MV-4-11 (cell line): ENCODE measurements at places on chromosomes 13 and 19.

DNA sequence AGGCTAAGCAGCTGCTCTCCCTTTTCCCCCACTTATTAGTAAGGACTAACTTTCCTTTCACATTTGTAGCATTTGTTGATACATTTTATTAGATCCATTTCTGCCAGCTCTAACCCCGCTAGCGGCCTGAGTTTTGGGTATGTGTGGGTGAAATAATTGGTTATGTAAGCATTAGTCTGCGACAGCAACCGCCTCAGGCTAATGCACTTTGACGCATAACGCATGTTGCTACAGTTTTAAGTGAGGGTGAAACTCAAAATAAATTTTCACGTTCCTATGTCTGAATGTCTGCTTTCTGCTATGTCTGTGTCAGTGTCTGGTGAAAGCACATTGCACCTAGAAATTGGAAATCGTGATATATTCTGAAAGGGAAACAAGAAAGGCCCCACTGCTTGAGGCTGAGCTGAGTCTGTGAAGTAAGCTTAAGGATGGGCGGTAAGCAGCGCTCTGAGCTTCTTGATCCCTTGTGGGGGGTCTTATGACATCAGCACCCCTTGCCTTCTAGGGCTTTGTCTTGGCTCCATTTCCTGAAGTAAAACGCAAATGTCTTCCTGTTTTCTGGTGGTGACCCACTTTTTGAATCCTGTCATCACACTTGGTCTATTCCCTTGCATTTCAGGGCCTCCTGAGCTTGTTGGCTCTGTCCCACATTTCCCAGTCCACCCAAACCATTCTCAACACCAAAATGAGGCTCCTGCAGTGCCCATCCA, 648.3 kb upstream of the ARGLU1 start:
- DNase-seq: no peak

- DNase-seq: no peak
Measured at GRCh38 chr19:49414256-49414655, 9.0 kb downstream of the PTH2 start.

DNA sequence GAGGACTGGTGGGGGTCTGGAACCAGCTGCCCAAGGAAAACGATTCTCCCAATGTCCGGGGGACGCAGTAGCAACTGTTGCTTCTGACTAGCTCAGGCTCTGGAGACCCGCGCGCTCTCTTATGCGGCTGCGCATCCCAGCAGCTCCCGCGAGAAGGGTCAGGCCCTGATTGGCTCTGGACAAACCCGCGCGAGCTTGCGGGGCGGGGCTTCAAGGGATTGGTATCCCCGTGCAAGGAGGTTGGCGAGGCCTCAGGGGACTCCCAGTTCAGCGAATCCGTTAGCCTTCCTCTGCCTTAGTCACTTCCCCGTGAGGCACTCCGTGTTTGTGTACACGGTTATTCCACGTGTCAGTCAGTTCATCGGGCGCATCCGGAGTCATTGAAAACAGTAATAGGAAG, 20.2 kb downstream of the SIGLECL1 start:
- no peak for DNase-seq

DNA sequence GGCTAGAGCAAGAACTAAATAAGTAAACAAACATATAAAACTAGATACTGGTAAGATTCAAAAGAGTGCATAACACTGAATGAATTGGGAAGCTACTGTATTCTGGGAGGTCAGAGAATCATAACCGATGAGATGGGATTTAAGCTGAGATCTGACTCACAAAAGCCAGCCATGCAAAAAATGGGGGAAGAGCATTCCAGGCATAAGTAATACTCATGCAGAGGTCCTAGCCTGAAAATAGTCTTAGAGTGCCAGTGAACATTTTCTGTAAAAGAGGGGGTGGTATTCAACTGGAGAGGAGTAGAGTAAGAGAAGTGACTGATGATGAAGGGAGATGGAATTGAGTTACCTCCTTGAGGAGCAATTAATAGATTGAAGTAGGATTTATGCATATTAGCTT, 872.0 kb upstream of the GPC6 start:
- no peak for DNase-seq

DNA sequence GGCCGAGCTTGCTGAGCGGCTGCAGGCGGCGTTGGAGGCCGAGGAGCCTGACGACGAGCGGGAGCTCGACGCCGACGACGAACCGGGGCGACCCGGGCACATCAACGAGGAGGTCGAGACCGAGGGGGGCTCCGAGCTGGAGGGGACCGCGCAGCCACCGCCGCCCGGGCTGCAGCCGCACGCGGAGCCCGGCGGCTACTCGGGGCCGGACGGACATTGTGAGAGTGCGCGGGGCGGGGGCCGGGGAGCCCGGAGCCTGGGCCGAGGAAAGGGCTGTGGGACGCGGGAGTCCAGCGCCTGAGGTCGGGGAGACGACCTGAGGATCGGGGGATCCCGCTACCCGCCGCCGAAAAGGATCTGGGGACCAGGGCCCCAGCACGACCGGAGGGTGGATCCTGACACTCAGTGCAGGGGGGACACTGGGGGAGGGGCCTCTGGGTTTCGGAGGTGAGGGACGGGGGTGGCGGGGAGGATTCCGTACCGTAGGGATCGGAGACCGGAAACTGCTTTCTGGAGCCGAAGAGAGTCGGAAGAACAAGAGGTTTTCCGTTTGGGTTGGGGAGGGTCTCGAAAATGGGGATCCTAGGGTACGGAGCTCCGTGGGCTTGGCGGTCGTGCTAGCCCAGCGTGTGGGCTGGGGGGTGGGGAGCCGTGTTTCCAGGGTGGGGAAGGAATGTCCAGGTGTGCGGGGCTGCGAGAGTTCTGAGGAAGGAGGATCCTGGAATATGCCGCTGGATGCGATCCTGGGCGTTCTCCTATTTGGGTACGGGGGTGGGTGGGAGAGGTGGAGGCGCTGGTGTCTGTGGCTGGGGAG, 616 bp downstream of the HNRNPUL1 start:
- peak; percentile 24 for DNase-seq

GRCh38 chr13:30985637-30986205, 53.3 kb downstream of the TEX26 start:
- DNase-seq: no peak

- DNase-seq: no peak
Measured at GRCh38 chr19:50974702-50975556, 5.5 kb upstream of the KLK6 start.

DNA sequence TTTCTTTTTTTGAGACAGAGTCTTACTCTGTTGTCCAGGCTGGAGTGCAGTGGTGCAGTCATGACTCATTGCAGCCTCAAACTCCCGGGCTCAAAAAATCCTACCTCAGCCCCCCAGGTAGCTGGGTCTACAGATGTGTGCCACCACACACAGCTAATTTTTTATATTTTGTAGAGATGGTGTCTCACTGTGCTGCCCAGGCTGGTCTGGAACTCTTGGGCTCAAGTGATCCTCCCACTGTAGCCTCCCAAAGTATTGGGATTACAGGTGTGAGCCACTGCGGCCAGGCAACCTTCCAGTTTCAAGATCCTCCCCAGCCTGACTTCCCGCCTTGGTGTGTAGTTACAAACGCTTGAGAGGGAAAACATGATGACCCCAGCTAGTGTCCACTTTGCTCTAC, 22.2 kb downstream of the CNFN start:
- DNase-seq: no peak

DNA sequence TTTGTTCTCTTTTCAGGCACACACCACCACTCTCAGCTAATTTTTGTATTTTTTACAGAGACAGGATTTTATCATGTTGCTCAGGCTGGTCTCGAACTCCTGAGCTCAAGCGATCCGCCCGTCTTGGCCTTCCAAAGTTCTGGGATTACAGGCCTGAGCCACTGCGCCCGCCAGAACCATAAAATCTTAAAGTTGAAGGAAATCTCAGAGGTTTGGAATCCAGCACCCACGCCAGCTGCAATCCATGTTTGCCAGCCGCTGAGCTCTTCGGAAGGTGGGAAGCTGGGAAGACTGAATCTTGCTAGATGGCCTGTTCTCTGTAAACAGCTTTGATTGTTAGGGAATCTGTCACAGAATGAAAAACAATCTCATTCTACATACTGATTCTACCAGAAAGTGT, 38.5 kb downstream of the SPATA13 start:
- no peak for DNase-seq

DNA sequence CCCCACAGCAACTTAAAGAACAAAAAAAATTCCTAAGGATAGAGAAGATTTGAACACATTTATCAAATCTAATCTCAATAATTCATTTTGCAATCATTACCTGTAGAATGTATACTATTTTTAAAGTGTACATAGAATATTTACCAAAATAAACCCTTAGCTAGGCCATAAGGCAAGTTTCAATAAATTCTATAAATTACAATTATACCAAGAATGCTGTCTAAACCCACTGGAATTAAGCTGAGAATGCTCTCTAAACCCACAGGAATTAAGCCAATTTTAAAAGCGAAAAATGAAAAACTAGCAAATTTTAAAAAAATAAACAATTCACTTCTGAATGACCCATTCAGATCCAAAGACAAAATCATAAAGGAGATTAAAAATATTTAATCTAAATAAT, 540.4 kb upstream of the NBEA start:
- no peak for DNase-seq

- DNase-seq: peak; percentile 87
Measured at GRCh38 chr13:46382224-46382623, 4.8 kb downstream of the RUBCNL start.

GRCh38 chr13:94646904-94647303, 45.2 kb downstream of the GPR180 start:
- DNase-seq: no peak

- DNase-seq: no peak
Measured at GRCh38 chr13:108527844-108528243, 101.6 kb upstream of the MYO16 start.

GRCh38 chr13:67632590-67632989, 402.5 kb upstream of the PCDH9 start:
- peak; percentile 94 for DNase-seq

DNA sequence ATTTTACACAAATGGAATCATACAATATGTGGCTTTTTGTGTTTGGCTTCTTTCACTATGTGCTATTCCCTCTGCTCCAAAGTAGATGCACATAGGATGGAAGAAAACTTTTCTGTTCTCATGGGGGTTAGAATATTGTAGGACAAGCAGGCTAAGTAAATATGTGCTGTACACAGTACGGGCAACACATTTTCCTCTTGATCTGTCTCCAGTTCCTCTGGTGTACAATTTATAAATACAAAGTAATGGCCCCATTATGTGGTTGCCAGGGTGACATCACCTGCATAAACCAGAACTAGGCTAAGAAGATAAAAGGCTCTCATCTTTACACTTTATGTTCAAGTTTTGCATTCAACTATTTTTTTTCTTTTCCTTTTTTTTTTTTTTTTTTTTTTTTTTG, 41.0 kb upstream of the SOX21 start:
- DNase-seq: no peak

DNA sequence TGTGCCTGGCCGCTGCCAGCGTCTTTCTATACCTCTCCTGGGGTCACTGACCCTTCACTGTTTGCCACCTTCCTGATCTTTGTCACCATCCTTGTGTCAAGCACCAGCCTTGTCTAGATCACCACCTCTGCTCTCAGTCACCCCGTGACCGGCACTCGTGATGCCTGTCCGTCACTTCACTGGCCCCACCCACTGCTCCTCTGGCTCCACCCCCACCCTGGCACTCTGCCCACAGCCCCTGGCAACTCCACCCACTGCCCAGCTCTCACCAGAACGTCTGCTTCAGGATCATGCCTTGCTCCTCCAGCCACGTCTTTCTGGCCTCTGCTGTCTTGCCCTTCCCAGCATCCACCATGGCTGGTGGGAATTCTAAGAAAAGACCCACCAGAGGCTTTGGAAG, 24.8 kb upstream of the PLA2G4C start:
- no peak for DNase-seq

- peak; percentile 42 for DNase-seq
Measured at GRCh38 chr19:52941941-52942385, 18.7 kb upstream of the ZNF888 start.

DNA sequence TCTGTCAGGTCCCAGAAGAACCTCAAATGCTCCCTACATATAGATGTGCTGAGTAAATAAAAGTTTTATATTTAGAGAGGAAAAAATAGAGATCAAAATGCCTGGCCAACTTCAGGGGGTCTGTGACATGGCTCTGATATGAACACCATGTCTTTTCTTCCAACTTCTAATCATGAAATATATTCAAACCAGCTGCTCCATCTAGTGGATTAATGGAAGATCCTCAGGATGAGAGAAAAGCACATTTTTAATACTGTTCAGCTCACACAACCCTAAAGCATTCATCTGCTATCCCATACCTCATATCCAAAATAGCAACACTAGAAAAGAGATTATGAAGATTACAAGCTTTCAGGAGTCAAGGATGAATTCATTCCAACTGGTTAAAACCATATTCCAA, 56.0 kb upstream of the DOCK9 start:
- peak; percentile 2 for DNase-seq

- DNase-seq: no peak
Measured at GRCh38 chr13:34207872-34208271, 389.9 kb downstream of the RFC3 start.

DNA sequence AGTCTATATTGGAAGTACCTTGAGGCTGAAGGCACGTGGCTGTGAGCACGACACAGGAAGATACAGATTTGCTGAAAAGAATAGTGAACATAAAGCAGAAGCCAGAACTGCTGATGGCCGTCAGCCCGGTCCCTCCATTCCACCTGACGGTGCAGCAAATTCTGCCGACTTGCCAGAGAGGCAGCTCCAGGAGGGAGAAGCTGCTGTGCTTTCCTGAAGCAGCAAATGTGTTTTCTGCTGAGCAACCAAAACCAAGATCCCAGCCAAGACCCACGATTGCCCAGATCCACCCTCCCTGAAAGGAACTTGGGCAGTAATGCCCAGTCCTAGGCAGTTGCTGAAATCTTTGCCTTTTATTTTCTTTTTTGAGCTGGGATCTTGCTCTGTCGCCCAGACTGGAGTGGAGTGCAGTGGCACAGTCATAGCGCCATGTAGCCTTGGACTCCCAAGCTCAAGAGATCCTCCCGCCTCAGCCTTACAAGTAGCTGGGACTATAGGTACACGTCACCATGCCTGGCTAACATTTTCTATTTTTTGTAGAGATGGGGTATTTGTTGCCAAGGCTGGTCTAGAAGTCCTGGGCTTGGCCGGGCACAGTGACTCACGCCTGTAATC, 7.0 kb upstream of the RCN3 start:
- DNase-seq: no peak

DNA sequence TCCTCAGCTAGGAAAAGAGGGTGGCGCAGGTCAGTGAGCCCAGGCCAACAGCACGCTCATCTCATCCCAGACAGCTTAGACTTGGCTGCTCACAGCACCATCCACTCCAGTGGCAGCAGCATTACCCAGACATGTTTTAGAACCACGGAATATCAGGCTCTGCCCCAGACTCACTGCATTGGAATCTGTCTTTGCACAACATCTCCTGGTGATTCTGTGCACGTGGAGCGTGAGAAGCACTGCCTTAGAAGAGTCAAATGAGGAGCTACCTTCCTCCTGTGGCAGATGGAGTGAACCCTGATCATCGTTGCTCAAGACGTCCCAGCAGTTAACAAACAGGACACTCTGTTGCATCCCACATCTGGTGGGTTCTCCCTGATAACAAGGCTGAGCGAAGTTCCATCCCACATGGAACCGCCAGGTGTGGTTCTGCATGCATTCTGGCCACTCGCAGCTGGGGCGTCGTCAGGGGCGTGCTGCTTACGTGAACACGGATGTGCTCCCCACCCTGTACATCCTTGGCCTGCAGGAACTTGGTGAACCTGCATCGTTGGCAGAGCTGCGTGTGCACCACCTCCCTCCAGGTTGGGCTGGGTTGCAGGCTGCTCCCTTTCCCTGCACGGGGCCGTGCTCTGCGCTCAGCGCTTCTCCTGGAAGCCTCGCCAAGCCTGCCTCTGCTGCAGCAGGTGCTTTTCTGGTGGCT, 25.2 kb upstream of the ATP11A start:
- DNase-seq: no peak

GRCh38 chr19:7641290-7642276, 4.7 kb downstream of the STXBP2 start:
- DNase-seq: no peak
